D341Med (cell line): ENCODE measurements at places on chromosomes 2 and 18.

DNA sequence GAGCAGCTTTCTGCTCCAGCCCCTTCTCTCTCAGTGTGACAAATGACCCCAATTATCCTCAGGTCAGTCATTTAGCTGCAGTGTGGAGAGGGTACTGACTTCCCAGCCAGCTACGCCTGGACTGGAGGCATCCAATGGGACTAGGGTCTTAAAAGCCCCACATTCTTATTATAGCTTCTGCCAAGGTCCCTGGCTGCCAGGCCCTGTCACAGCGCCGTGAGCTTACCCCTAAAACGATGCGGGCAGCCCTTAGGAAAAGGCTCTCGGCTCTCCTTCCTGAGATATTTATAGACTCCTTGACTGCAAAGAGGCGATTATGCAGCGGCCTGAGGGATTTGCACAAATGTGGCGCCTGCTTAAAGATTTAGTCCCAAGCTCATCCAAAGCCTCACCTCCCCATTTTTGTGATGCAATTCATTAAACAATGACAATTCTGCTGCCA is 69.2 kb upstream of the EDAR start:
- DNase-seq: peak; percentile 71

GRCh38 chr2:138565230-138565598 is 63.6 kb downstream of the SPOPL start:
- DNase-seq: no peak

- DNase-seq: no peak
Observed at GRCh38 chr2:178863856-178864620, 56.8 kb upstream of the TTN start.

DNA sequence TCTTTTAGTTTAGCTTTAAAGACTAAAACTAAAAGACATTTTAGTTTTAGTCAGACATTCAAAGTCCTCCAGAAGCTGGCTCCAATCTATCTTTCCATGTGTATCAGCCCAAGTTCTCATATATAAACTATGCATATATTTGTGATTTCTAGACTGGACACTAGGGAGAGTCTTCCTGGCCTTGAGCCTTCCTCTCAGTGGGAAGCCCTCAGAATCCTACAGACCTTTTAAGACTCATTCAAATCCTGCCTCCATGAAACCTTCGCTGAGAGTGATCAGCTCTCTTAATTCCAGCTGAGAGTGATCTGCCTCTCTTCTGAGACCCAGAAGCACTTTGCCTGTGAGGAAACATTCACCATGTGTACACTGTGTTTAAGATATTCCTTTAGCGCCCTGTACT is 452.7 kb downstream of the TGIF1 start:
- DNase-seq: no peak

DNA sequence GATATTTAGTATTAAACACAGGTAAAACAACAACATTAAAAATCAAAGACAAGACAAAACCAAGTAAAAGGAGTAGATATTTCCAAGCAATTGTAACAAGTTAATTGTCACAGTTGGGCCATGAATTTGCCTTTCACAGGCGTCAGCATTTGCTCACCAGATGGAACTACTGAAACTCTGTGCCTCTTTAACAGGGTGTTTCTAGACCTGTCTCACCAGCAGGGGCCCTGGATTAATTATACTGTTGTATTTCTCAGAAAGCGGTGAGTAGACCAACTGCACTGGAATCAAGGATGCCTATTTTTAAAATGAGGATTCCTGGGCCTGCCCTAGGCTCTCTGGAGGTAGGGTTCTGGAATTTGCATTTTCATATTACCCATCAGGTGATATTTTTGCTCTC is 92.6 kb downstream of the UPP2 start:
- no peak for DNase-seq

GRCh38 chr2:232951891-232952290 is 61.2 kb downstream of the NGEF start:
- no peak for DNase-seq

DNA sequence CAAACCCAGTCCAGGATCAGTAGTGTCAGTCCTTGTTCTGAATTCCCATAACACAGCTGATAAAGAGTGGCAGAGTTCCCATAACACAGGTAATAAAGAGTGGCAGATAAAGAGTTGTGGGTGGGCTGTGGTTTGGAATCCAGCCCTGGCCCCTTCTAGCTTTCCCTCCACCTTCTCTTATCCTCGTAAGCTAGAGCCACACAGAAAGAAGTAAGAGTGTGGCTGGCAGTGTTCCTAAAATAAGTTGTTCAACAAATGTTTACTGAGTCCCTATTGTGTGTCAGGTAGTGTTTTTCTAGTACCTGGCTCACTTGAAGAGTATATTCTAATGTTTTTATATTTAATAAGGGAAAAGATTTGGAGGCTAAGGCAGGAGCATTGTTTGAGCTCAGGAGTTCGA is 65.0 kb upstream of the BCL2L11 start:
- no peak for DNase-seq

GRCh38 chr2:136572335-136572734 is 193.0 kb upstream of the THSD7B start:
- no peak for DNase-seq
